ENCODE measurements at places on chromosomes 12 and 14.

DNA sequence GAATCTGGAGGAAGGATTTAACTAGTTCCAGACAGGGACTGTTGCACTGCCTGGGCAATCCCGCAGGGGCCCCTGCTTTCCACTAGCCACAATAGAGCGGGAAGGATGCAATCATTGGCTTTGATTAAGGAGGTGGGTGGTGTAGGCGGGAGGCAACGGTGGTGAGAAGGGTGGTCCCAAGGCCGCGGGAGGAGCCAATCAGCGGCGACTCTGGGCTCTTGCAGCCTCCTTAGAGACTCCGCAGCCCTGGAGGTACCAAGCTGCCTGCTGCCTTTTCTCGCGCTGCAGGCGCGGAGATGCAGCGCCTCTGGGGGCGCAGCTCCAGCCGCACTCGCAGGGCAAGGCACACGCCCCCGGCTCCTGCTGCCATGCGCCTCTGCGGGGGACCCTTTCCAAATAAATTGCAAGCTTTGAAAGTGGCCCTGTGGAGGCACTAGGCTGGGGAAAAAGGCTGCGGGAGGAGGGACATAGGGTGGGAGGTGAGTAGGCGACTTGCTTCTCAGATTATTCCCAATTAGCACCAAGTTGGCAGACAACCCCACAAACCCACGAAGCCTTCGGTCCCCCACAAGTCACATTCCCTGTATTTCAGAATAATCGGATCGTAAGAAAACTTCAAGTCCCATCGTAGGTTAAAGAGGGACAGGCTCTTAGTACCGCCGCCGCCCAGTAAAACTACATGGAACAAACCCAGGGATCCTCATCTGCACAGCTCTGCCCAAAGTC, 858 bp upstream of the KCNA1 start:
- DNase-seq, result no peak

DNA sequence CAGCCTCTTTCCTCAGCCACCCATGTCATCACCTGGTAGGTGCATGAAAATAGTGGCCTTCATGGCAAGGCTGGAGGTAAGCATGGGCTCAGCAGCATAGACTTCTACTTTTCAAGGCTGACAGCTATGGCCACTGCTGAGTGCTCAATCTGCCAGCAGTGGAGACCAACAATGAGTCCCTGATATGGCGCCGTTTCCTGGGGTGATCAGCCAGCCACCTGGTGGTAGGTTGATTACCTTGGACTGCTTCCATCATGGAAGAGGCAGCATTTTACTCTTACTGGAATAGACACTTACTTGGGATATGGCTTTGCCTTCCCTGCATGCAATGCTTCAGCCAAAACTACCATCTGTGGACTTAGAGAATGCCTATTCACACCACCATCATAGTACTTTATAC, 39.5 kb upstream of the USP44 start:
- DNase-seq, result no peak

- no peak for DNase-seq
Measured at GRCh38 chr14:22506778-22507351, 82.2 kb downstream of the DAD1 start.

DNA sequence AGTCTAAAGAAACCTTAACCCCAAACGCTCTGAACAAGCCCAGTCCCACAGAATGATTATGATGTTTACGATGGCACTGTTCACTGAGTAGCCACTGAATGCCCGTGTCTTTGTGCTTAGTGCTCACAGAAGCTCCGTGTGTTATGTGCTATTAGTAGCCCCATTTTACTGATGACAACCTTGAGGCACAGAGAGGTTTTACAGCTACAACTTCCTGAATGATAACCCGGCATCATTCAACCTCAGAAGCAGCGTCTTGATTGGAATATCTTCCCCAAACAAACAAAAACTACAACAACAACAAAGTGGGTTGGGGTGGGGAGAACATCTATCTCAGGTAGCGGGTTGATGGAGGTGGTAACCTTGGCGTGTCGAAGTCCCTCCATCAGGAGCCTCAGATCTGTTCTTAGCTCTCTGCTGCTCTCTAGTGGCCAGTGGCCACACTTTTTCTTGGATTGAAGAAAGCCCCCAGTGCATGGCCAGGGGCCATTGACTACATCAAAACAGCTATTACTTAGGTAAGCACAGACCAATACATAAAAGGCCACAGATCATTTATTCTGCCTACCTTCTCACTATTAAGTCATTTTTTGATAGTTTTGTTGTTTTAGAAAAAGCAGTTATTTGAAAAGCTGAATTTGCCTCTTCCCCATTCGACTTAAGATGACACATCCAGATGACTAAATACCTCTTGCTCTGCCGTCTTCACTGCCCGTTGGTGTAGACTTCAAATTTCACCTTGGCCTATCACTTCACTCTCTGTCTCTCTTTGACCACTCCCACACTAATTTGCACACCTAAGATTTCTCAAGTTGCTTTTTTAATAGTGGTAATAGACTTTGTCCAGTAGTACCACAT, 376.9 kb downstream of the GALC start:
- no peak for DNase-seq

DNA sequence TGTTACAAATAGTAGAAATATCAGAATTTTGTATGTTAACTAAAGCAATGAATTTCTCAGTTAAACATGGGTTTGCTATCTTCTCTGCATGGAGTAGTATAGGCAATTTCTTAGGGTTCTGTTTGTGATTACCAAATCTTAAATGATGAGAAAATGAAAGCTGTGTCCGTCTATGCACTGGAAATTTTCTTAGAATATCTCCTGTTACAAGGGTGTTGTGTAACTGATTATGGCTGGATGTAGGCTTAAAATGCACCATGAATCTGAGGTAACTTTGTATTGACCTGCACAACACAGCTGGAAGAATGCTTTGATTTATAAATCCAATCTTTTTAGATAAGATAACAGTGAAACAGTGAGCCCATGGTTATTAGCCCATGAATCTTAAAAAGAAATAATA, 17.8 kb downstream of the TRIP11 start:
- DNase-seq, result no peak

DNA sequence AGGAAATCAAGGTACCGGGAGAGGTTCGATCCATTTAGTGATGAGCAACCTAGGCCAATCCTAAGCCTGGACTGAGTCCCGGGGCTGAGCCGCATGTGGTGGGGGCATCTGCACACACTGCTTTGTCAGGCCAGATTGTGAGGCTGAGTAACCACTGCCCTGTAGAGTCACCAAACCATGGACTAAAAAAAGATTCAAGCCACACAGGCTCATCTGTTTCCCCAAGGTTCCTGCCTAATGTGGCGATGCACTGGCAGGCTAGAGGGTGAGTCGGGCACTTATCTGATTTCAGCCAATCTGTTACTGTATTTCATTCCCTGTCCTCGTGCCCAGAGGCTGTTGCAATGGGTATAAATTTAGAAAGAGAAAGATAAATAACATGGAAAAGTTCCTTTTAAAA, 140.8 kb downstream of the TTC7B start:
- no peak for DNase-seq

- DNase-seq, result peak; percentile 43
Measured at GRCh38 chr12:6927379-6928021, at the start of gene ATN1. Gene ATN1, plus strand, starts transcription at chr12:6927959. Its CDS starts 6,043 bp downstream, at chr12:6934002.

DNA sequence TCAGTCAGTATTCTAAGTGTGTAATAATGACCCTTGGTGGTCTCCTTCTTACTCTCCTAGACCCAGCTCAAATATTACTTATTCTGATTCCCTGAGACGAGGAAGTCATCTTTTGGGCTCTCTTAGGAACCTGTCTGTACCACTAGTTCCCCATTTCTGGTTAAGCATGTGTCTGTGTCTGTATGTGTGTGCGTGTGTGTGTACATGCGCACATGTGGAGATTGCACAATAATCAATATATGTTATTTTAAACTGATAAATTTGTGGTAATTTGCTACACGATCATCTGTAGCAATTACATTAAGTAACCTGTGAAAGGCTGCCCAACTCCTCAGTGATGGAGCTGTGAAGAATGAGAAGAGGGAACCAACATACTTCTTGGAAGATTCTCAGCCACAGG, 132.2 kb downstream of the ASCL4 start:
- no peak for DNase-seq

DNA sequence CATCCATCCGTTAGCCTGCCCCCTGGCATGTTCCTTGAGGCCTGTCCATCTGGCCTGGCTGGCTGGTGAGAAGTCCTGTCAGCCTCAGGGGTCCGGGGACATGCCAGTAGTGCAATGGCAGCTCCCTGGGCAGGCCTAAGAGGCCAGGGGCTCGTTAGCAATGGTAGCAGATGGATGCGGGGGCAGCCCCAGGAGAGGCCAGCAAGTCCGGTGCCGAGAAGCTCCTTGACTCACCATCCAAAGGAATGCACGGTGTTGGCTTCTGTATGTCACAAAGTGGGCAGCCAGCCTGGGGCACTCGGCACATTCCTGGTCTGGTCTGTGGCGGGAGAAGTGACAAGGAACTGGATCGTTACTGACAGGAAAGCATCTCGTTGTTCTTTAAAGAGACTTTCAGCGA, 319.9 kb downstream of the CACNA1C start:
- no peak for DNase-seq

DNA sequence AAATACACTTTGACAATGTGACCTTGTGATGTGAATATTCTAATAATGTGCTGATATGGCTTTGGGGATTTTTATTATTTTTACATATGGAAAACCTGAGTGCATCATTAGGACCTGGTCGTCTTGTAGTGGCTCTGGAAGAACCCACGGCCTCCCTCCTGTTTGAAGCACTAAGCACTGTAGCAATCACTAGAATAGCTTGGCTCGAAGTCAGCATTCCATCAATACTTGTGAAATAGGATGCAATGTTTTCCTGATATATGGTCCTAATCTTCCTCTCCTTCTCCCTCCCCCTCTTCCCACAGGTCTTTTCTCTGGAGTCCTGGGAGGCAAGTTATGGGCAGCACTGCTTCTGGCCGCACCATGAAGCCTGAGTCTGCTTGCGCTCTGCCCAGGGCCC, 71.9 kb downstream of the NRXN3 start:
- no peak for DNase-seq

GRCh38 chr12:108910336-108910735, 30.4 kb downstream of the DAO start:
- no peak for DNase-seq

GRCh38 chr14:89924268-89924667, 30.3 kb downstream of the EFCAB11 start:
- no peak for DNase-seq

GRCh38 chr12:55955344-55955743, 10.5 kb downstream of the PMEL start:
- no peak for DNase-seq

Data from naive thymus-derived CD4-positive, alpha-beta T cell (primary cell).